Regular cardiac myocyte (primary cell): ENCODE measurements at places on chromosomes 12 and 14. TPM values are rescaled to one million over a fixed set of nuclear protein-coding genes. Genes with fewer than 3 reads are reported as not detected.

Gene ZDHHC22
- not detected in 2 replicates for total RNA-seq

Gene KRT83
- total RNA-seq, result under 0.01 TPM in 1 of 2 replicates, not detected in the other

Gene RACGAP1
- 27.1 and 123 TPM in 2 replicates for total RNA-seq

Gene KERA
- total RNA-seq, result not detected in 2 replicates

Gene FERMT2
- total RNA-seq, result 132 and 143 TPM in 2 replicates

Gene GALNT8
- under 0.01 TPM in 2 replicates for total RNA-seq

Gene SIX1
- total RNA-seq, result 0.38 and 0.56 TPM in 2 replicates

Gene OR6C1
- total RNA-seq, result not detected in 2 replicates

Gene ESRRB
- total RNA-seq, result not detected in 2 replicates

Gene BICDL1
- 0.28 and 0.38 TPM in 2 replicates for total RNA-seq

Gene ASPG
- not detected in 2 replicates for total RNA-seq

Gene ARHGAP9
- total RNA-seq, result 0.38 TPM in 1 of 2 replicates, not detected in the other

Gene TAS2R50
- 1.5 and 3.1 TPM in 2 replicates for total RNA-seq

Gene RAD51AP1
- total RNA-seq, result 7.3 and 27.4 TPM in 2 replicates

Gene GALNT9
- total RNA-seq, result 0.19 and 0.28 TPM in 2 replicates

Gene PELI2
- total RNA-seq, result 3.8 and 10.1 TPM in 2 replicates

Gene FLVCR2
- 1.5 and 7.9 TPM in 2 replicates for total RNA-seq

Gene MSRB3
- 40.6 and 44.5 TPM in 2 replicates for total RNA-seq

Gene SLC6A12
- total RNA-seq, result 0.19 TPM in 1 of 2 replicates, not detected in the other

Gene ANKRD33
- total RNA-seq, result under 0.01 and 0.38 TPM in 2 replicates

Gene ITGA7
- total RNA-seq, result 47.5 and 99.8 TPM in 2 replicates

Gene VRTN
- total RNA-seq, result not detected in 2 replicates
